ENCODE measurements at places on chromosomes 11 and 22.
A peak's percentile ranks its signal among the peaks of the same experiment; 100 is the strongest.

DNA sequence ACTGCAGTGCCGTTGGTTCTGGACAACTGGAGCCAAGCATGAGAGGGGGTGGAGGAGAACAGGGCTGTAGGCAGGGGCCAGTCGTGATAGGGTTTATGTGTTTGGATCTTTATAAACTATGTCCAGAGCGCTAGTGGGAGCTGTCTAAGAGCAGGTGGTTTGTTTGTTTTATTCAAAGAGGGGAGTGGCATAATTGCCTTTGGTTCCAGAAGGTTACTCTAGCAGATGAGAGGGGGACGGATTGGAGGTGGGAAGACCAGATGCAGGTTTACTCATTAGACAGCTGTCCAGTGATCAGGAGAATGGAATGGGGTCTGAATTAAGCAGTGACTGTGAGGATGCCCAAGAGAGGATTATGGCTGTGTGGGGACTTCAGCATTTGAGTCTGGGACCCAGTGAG, 109.3 kb upstream of the TBCEL start:
- DNase-seq: no peak

DNA sequence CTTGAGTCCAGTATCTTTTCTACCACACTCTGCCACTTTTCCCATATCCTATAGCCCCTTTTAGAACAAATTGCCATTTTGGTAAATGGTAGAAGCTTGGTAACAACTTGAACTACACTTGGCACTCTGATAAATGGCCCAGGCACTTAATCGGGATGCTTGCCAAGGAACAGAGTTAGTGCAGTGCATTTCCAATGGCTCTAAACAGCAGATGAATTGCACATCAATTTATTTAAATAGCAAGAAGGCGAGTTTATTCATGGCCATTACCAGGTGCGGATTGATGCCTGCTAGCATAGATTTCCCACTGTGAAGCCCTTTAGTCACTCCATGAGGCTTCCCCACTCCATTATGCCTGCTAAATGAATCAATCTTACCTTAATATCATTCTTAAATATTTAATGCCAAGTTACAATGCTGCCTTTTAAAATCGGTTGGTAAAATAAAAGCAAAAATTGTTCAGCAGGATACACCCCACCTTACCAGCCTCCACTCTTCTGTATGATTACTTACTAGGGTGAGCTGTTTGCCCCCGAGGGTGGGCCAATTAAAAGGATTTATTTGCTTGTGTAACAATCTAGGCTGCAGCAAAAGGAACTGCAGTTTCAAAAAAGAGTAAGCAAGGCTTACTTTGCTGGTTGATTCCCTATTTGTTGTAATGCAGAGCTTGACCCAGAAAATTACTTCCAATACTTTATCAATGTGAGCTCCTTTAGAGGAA, 136.0 kb upstream of the ARHGAP42 start:
- no peak for DNase-seq

DNA sequence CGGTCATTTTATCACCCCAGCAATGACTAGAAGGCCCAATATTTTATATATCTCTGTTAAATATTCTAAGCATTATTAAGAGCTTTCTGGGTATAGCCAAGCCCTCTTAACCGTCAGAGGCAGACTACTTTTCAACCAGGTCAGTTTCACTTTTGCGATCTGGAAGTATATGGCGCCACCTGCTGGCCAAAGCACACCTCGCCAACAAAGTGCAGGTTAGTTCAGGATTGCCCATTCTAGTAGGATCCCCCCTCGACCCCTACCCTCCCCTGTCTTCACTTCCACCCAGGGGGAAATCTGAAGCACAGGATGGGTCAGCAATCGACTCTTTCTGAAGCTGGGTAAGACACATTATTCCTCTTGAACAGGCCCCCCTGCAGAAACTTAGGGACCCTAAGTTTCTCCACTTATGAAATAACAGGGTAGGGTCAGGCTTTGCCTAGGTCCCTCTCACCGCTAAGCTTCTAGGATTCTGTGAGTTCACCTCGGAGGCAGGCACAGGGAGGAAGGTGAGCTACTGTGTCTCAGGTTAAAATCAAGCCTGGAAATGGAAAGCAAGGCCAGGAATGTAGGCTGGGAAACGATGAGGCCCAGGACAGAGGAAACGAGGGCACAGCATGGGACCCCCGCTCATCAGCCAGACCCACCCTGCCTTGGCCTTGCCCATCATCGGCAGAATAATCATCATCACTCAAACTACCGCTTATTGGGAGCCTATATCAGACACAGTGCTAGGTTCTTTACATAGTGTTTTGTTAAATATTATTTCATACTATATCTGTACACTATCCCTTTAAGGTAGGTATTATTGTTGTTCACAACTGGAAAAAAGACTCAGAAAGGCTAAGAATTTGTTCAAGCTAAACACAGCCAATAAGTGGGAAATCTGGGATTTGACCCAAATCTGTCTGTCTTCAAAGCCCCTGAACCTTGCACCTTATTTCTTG, 35.6 kb downstream of the KCNJ1 start:
- peak; percentile 93 for DNase-seq

- DNase-seq: no peak
These were observed 42.1 kb downstream of the PRDM10 start for GRCh38 chr11:129960216-129961214.

GRCh38 chr11:108824545-108824944, 159.7 kb downstream of the DDX10 start:
- no peak for DNase-seq

DNA sequence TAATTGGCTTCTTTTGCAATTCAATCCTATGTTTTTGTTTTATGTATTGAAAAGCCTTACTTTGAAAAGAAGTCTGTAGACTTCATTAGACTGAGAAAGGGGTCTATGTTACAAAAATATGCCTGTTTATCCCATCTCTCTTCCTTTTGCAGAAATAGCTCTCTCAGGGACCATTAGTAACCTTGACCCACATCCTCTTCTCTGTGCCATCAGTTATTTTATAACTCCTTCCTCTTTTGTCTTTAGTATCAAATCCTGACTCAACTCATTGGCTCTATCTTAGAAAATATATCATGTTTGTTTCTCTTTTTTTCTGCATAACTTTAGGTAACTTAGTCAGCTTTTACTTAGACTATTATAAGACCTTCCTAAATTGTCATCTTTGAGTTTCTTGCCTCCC, 20.3 kb downstream of the ZC3H12C start:
- DNase-seq: peak; percentile 57

DNA sequence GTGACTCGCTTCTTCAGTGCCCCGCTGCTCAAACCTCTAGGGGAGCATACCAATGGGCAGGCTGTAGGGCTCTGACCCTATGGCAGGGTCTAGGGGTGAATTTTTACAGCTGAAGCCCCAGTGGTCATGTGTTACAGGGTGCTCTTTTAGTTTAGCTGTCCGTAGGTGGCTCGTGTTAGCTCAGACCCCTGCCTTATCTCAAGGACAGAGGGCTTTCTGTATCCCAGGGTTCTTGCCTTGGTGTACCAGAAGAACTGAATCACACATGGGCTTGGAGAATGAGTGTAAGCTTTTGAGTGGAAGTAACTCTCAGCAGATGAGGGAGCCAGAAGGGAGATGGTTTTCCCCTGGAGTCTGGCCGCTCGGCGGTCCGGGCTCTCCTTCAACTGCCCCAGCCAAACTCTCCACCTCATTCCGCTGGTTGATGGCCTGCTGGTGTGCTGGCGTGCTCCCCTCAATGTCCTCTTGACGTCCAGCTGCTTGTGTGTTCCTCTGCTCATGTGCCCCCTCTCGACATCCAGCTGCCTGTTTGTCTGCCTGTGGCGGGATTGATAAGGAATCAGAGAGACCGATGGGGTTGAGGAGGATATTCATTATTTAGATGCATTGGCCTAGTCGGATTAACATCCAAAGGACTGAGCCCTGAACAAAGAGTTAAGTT, 37.5 kb downstream of the BIRC2 start:
- DNase-seq: peak; percentile 82

- DNase-seq: peak; percentile 84
These were observed 32.2 kb upstream of the ARFGAP3 start for GRCh38 chr22:42889304-42889703.

- DNase-seq: peak; percentile 85
These were observed at the start of gene PRSS23 for GRCh38 chr11:86800076-86800959. Gene PRSS23 (plus strand): TSS chr11:86800542. CDS start chr11:86807644, 7,102 bp downstream.

DNA sequence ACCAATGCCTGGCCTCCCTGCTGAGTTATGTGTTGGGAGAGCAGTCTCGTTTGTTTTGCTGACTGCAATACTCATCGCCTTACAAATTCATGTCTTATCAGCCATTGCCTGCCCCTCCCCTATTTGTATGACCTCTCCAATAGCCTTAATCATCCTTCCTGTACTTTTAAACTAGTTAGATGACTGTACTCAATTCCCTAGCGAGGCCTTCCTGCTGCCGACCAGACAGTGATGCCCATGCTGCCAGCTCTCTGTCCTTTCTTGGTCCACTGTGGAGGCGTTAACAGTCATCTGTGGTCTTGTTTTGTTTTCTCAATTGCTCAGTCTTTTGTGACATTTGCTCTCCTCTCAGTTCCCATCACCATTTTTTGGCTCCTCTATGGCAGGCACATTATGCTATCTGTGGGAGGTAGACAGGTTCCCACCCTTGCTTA, 20.3 kb upstream of the YPEL1 start:
- DNase-seq: peak; percentile 64

Measured in hematopoietic multipotent progenitor cell treated with erythropoietin and hydrocortisone succinate and interleukin-3 and kit ligand, for 4 days (in vitro differentiated cells).